ENCODE measurements at places on chromosomes 11 and 22.

GRCh38 chr22:37647317-37647716, 7.8 kb downstream of the SH3BP1 start:
- DNase-seq: no peak

- DNase-seq: no peak
Measured at GRCh38 chr11:41714101-41714500, 254.6 kb upstream of the LRRC4C start.

- no peak for DNase-seq
Measured at GRCh38 chr11:132531921-132532320, 1000.4 kb downstream of the OPCML start.

DNA sequence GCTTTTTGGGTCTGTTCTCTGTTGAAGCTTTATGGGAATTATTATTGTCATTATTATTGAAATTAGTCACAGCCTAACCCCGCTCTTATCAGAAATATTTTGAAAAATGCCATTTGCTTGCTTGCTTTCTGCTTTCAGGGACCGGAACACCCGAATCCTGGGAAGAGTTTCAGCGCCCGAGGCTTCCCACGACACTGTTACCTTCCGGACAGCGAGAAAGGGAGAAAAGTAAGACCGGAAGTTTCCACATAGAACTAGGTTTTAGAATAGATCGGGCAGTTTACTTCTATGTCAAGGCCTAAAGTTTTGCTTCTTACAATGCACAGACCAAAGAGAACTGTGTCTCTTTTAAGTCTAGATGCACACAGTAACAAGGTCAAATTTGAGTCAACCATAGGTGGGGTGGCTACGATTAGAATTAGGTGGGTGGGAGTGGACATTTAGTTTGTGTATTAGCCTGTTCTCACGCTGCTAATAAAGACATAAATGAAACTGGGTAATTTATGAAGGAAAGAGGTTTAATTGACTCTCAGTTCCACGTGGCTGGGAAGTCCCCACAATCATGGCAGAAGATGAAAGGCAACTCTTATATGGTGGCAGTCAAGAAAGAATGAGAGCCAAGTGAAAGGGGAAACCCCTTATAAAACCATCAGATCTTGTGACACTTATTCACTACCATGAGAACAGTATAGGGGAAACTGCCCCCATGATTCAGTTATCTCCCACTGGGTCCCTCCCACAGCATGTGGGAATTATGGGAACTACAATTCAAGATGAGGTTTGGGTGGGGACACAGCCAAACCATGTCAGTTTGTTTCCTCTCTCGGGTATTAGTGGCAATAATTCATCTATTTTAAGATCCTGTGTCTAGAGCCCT, 12.9 kb downstream of the MPEG1 start:
- DNase-seq: no peak

DNA sequence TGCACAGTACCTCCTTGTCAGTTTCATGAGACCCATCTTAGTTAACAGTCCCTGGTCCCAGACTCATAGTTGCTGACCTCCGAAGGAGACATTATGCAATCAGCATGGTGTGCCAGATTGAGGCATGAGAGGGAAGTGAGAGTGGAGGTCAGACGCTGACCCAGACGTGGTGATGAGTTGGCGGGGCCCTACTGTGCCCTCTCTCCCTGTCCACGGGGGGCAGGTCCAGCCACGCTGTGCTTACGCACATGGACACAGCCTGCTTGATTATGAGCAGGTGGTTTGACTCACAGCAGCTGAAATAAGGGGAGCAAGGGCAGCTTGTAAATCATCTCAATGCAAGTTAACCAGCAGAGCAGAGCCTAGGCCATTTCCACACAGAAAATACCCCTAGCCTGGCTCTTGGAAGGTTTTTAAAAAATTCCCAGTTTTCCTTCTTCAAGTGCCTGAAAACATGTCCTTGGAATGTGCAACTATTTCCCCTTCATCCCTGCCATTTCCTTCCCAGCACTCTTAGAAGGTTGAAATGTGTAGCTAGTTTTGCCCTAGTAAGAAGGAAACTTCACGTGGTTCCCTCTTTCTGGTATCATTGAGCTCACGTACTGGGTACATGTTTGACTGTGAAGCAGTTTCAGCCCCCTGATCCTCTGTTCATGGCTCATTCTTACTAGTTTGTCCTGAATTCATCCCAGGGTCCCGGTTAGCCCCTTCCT, 122.6 kb upstream of the SORL1-AS1 start:
- no peak for DNase-seq

DNA sequence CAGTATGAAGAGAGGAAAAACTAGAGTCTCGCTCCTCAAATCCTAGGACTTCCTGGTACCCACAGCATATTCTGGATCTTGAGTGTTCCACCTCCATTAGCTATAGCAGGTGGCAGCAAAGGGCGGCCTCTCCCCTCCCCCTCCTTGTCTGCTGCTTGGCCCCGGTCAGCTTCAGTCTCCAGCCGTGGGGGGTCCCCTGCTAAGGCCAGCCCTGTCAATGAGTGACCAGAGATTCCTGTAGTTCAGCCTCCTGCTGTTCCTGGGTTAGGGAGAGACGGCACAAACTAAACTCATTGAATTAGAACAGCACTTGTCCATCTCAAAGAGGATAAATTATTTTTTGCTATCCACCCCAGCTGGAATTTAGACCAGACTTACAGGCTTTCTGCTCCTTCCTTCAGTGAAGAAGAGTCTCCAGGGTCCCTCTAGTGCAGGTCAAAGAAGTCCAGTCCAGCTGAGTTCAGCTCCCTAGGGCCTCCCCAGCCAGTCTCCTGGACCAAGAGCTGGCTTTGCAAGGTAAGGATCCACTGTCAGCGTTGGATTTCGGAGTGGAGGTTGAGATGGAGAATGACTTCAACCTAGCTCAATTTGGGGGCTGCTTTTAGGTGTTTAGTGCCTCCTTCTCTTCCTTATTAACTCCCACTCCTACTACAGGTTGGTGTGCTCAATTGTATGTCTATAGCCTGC, 1.1 kb upstream of the PHLDB1 start:
- no peak for DNase-seq

GRCh38 chr11:118528511-118528910, 1.2 kb downstream of the TTC36 start:
- no peak for DNase-seq

GRCh38 chr11:119432484-119433357, 9.7 kb upstream of the THY1 start:
- DNase-seq: no peak

DNA sequence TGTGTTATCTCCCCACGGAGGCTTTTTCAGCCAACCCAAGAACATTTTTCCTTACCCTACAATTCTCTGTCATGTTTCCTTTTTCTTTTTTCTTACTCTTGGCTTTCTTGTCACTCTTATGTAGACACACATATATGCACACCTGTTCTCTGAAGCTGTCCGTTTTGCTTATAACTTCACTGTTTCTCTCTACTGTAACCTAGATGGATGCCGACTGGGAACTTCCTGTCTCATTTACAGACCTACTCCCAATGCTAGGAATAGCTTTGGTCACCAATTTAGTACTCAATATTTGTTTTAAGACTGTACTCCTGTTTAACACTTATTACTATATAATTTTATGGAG, 9.9 kb upstream of the CASP12 start:
- DNase-seq: no peak

DNA sequence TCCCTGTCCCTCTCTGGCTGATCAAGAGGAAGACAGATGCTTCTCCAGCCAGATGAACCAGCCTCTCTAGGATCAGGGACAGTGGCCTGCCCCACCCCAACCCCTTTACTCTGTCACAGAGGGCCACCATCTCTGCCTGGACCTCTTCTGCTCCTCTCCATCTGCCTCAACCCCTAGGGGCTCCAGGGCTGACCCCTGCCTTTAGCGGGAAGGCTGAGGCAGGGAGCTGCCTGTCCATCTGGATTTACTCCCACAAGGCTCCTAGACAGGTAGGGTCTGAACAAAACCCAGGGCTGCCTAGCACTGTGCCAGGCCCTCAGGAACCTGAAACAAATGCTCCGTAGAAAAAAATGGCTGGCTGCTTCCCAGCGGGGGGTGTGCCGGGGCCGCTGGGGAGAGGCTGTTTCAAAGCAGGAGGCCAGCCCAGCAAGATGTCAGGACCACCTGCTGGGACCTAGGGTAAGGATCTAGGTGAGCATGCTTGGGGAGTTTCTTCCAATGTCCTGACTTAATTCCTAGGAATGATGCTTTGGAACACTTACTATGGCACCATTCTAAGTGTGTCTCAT, 3.2 kb downstream of the CHST1 start:
- DNase-seq: no peak

DNA sequence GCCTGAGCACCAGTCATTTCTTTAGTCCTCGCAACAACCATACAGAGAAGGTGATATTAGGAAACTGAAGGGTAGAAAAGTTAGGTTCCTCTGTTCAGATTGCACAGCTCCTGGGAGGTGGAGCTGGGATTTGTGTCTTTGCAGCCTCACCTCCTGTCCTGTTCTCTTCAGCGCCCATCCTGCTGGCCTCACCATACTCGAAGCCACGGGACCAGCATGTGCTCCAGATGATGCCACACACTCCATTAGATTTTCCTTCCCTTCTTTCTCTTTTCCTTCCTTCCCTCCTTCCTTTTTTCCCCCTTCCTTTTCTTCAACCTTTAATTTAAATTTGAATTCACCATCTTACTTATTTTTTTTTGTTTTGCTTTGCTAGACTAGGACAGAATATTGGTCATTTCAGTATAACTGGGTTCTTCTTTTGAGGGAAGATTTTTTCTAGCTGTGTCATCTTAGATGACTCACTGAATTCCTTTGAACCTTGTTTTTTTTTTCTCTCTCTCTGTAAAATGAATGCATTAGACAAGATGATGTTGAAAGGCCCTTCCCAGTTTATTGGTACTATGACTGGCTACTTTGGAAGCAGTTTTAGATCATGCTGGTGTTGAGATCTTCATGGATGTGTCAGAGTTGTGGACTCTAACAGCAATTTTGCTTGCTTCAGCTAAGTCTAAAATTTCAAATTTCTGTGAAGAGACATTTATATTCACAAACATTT, 662.5 kb upstream of the TENM4 start:
- DNase-seq: no peak

DNA sequence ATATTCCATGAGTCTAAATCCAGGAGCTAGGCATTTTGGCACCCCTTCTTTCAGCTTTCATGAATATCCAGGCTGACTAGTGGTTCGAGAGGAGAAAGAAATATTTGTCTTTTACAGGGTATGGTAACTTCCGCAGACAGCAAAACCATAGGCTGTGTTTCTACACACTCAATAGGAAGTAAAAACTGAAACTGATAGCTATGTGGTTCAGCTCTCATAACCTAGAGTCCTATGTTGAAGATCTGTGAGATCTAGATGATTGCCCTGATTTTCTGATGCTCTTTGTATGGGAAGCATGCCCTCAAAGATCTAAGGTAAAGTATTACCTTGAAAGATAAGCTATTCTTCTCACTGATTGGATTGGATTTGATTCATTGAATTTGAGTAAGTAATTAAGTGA, 118.3 kb downstream of the CD44 start:
- no peak for DNase-seq

Measured in activated CD4-positive, CD25-positive, alpha-beta regulatory T cell treated with anti-CD3 and anti-CD28 coated beads, Interleukin-2, amount 50 U/mL, for 16 hours (primary cell).